ENCODE measurements at places on chromosomes 5 and 9.
A peak's percentile ranks its signal among the peaks of the same experiment; 100 is the strongest.

GRCh38 chr5:139403418-139403786 is 487 bp downstream of the SPATA24 start:
- DNase-seq, result no peak

- no peak for DNase-seq
Observed at GRCh38 chr9:109751253-109751652, 28.7 kb upstream of the PALM2AKAP2 start.

- DNase-seq, result no peak
Observed at GRCh38 chr5:32159328-32160072, 14.6 kb downstream of the GOLPH3 start.

- peak; percentile 83 for DNase-seq
Observed at GRCh38 chr5:149271716-149272563, at the start of gene AFAP1L1. Gene AFAP1L1, plus strand, starts transcription at chr5:149271859. Its CDS starts 110 bp downstream, at chr5:149271969.

GRCh38 chr9:68625559-68625958 is 79.5 kb upstream of the PIP5K1B start:
- DNase-seq, result no peak

GRCh38 chr5:58357799-58358500 is 101.9 kb downstream of the PLK2 start:
- no peak for DNase-seq

GRCh38 chr9:107540164-107540561 is 50.6 kb upstream of the KLF4 start:
- no peak for DNase-seq

DNA sequence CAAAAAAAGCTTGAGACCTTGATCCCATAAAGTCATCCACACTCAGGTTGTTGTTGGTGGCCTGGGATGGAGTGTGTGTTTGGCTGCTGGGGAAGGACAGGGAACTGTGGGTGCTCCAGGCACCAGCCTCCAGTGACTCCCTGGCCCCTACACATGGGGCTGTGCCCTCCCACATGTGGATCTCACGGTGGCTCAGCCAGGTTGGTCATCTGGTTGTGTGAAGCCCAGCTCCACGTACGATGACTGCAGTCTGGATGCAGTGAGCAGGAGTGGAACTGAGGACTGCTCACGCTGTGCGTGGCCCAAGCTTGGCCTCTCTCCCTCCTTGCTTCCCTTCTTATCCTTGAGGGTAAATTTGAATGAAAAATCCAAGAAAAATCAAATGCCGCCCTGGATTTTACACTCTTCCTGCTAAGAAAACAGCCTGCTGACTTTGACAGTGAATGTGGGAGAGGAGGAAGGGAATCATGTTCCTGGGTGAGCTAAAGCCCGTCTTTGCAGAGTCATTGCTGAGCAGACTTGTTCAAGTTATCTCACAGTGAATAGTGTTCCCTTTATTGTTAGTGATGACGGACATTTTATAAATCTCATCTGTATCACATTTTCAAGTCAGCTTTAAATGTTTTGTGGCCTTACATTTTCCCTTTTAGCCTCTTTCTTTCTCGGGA is 65.1 kb upstream of the CACNA1B start:
- DNase-seq, result no peak

GRCh38 chr5:121031491-121031890 is 567.4 kb downstream of the PRR16 start:
- DNase-seq, result peak; percentile 24

- no peak for DNase-seq
Observed at GRCh38 chr5:7902201-7902600, 33.3 kb downstream of the MTRR start.

- DNase-seq, result peak; percentile 41
Observed at GRCh38 chr9:6852243-6852963, 94.6 kb downstream of the KDM4C start.

GRCh38 chr5:1043327-1043726 is 34.7 kb downstream of the NKD2 start:
- no peak for DNase-seq

DNA sequence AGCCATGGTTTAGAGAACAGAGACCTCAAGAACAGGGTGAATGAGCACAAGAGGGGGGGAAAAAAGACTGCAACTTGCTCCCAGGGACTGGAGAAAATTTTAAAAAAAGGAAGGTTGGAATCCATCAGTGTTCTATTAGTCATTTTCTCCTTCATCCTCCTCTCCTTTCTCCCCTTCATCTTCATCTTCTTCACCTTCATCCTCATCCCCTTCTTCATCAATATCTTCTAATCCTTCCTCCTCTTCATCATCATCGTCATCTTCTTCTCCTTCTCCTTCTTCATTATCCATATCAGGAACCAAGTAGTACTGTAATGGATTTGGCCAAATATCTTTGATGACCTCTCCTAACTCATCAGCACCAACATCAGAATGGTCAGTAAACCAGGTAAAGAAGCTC is 86.1 kb downstream of the LIX1 start:
- DNase-seq, result no peak

GRCh38 chr5:10329820-10330481 is 22.2 kb upstream of the CMBL start:
- peak; percentile 68 for DNase-seq

- no peak for DNase-seq
Observed at GRCh38 chr5:159527546-159528254, 197.4 kb upstream of the IL12B start.

- no peak for DNase-seq
Observed at GRCh38 chr9:112249277-112249676, 74.2 kb upstream of the SUSD1 start.

GRCh38 chr5:115709585-115709984 is 83.7 kb upstream of the TMED7 start:
- no peak for DNase-seq

- DNase-seq, result no peak
Observed at GRCh38 chr5:158953929-158954534, 145.7 kb downstream of the EBF1 start.

- no peak for DNase-seq
Observed at GRCh38 chr9:121154782-121155181, 46.9 kb downstream of the RAB14 start.

DNA sequence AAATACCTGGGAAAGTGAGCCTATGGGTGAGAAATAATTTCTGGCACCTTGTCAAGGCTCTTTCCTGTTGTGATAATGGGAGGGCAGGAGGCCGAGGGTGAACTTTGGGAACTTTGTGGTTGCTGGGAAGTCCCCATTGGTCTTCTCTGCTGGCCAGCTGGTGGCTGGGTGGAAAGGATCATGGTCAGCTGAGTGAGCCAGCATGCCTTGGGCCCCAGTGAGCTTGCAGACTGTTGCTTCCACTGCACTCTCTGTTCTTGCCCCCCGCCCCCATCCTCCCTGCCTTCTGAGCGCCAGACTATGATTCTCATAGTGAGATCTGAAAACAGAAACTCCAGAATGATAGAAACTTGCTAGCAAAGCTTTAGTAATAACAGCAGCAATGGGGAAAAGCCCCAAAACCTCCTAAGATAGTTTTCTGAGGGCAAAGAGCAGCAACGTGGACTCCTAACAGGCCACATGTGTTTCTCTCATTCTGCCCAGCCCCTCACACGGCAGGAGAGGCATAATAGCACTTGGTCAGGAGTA is 139.2 kb upstream of the SMARCA2 start:
- DNase-seq, result no peak

DNA sequence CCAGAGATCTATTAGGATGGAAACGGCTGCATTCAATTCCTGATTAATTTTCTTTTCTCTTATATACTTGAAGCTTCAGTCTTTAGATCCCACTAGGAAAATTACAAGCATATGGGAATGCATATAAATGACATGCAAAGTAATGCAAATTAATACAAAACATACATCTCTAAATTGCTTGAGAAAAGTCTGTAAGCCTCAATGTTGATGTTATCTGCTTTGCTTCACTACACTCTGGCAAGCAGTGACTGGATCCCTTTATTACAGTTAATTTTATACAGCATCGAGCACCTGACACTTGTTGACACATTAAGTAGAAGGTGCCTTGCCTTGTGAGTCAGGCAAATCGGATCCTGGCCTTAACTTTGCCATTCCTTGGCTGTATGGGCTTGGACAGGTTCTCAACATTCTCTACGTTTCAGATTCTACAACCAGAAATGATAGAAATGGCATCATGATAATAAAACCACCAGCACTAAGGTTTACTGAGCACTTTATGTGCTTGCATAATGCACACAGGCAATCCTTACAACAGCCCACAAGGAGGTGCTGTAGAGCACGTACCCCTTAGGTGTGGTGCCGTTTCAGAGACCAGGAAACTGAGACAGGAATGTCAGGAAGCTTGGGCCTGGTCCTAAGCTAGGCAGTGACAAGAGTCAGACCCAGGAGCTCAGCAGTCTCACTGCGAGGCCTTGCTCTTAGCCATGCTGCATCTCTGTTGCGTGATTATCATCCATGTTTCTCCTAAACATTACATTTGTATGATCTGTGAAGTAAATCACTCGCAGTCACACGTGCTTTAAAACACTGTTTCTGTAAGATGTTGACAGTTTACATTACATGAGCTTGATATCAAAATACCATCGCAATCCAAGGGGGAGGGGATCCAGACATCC is 2.7 kb downstream of the GCNT4 start:
- DNase-seq, result peak; percentile 65

DNA sequence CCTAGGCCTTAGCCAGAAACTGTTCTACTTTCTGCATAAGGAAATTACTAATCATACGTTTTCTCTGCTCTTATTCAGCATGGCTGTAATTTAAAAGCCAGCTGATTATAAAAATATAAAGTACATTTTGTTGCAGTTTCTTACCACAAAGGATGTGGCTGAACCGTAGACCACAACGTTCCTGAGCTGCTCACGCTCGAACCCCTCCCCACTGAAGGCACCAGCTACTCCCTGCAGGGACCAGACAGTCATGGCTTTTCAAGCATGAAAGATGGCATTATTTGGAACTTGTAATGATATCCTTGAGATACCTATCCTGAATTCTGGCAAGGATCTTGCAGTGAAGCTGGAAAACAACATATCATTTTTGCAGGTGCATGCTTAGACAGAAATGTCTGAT is 91.8 kb upstream of the DMRT1 start:
- no peak for DNase-seq

GRCh38 chr5:93635991-93636390 is 53.0 kb downstream of the NR2F1 start:
- DNase-seq, result no peak

DNA sequence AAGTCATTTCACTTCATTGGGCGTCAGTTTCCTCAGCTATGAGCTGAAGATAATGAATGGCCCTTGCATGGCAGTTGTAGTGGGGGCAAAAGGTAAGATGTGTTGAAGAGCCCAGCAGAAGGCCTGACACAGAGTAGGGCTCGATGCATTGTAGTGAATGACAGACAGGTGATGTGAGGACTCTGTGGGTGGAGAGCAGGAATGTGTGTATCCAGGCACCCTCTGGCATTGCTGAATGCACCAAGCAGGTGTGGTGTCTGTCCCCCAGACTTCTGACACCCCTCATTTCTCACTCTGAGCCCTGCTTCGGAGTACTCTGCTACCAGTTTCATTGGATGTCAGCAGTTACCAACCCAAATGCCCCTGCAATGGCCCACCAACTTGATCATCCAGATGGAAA is 22.4 kb downstream of the LHX2 start:
- no peak for DNase-seq

GRCh38 chr9:89400403-89401116 is 82.3 kb downstream of the SECISBP2 start:
- DNase-seq, result no peak

DNA sequence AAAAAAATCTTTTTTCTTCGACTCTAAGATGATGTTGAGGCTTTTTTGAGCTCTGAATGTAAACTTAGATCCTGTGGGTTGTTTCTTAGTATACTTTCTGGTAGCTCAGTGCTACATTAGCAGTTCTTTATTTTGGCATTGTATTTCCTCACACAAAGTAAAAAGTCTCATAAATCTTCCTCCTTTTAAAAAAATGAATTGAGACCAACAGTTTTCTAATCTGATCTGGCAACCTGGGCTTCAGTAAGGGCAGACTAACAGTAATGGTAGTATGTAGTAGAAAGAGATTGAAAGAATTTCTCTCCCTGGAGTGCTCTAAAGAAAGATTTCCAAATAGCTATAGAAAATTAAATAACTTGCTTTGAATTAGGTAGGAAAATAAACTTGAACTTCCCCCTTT is 31.4 kb downstream of the ZCCHC7 start:
- no peak for DNase-seq

DNA sequence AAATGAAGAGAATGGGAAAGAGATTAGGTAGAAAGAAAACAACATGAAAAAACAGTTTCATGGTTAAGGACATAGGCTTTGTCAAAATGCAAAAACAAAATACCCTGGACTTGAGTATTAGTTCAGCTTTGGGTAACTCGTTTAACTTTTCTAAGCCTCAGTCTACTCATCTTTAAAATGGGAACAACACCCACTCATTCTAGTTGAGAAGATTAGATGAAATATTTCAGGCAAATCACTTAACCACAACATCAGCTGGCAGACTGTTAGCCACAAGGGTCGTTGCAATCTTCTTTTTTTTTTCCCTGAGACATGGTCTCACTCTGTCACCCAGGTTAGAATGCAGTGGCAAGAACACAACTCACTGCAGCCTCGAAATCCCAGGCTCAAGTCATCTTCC is 185.6 kb downstream of the DCP2 start:
- DNase-seq, result no peak

GRCh38 chr5:157761690-157762621 is 18.4 kb downstream of the LSM11 start:
- peak; percentile 82 for DNase-seq

DNA sequence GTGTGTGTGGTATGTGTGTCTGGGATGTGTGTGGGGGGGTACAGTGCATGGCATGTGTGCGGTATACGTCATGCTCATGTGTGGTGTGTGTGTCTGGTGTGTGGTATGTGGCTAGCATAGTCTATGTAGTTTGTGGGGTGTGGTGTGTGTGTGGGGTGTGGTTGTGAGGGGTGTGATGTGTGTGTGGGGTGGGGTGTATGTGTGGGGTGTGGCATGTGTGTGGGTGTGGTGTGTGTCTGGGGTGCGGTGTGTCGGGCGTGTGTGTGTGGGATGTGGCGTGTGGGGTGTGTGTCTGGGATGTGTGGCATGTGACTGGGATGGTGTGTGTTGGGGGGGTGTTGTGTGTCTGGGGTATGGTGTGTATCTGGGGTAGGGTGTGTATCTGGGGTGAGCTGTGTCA is 52.3 kb downstream of the SECISBP2 start:
- no peak for DNase-seq

GRCh38 chr9:95722141-95722540 is 153.3 kb upstream of the ERCC6L2 start:
- no peak for DNase-seq

- DNase-seq, result no peak
Observed at GRCh38 chr5:153774686-153775085, 264.0 kb downstream of the FAM114A2 start.

DNA sequence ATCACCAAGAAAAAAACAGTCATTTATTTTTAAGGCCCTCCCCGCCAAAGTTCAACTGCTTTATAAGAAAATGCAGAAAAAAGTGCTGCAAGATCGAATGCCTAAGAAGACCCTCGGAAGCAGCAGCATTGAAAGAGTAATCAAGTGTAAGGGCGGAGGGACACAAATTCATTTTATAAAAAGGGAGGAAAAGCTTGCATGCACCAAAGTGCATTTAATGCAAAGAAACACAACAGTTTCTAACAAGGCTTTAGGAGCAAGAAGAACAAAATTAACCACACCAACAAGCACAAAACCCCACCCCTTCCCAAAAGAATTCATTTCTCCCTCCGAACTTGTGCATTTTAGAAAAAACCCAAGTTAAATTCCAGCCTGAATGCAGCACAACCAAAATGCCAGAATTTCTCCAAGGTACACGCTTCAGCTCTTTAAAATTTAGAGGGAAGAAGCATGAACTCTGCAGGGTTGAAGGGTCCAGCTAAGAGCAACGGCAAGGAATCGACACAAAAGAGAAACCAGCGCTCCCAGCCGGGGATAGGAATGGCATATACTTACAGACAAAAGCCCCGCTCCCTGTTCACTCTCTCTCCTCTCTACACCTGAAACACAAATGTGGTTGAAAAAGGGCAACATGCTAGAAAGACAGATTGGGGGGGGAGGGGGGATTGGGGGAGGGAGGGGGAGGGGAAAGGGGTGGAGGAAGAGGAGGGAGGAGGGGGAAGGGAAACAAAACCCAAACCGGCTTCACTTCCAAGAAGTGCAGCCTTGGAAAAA is at the start of gene NREP:
Gene NREP (minus strand): TSS at position 614 of the 774 bp plus-strand sequence. CDS start 1,422 bp downstream, outside the sequence.
- no peak for DNase-seq
